Stimulated activated CD4-positive, alpha-beta T cell treated with anti-CD3 and anti-CD28 coated beads, Interleukin-12 subunit alpha, Interleukin-12 subunit beta, amount 100 ng/mL, for 4 hours (primary cell): ENCODE measurements at places on chromosomes 12 and 14.

DNA sequence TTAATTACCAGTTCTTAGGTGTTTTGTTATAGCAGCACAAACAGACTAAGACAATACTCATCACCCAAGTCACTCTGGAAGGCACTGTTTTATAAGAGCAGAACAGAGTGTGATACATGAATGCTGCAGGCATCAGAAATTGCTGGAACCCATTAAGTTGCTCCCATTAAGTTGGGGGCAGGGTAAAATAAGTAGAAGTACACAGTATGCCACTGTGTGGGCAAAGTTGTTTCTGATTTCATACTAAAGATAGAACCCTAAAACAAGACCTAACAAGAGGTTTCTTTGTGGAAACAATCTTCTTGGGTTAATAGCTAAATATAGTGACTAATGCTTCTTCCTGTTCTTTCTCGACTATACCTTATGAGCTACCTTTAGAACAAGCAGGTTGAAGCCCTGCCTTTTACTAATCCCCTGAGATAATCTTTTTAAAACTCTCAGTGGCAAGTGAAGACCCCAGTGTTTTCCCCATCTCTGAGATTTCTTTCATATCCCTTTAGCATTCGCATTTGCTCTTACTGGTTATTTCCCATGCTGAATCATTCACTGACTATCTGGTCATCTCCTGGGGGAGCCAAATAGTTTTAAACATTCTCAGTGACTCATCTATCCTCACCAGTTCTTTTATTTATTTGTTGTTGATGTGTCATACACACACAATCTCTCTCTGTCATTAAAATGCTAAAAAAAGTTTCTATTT lies 52.3 kb downstream of the SOCS2 start:
- no peak for DNase-seq

- no peak for DNase-seq
Measured at GRCh38 chr12:72025524-72025923, 86.9 kb downstream of the TPH2 start.

DNA sequence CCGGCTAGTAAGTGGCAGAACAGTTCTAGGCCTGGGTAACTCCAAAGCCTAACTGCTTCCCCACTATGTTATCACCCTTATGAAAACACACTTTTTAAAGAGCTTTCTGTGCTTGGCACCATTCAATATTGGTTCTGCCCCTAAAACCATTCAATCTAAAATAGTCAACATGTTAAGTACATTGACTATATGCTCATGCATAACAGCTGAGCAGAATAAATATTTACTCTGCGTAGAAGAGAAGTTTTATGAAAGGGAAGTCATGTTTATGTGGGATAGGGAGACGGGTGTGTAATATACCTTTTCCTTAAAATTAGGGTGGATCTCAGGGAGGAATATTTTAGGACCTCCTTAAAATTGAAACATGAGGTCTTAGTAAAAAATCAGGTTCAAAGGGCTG lies 80.5 kb downstream of the SAMD4A start:
- no peak for DNase-seq

- no peak for DNase-seq
Measured at GRCh38 chr14:97709552-97709951, 912.4 kb downstream of the VRK1 start.

GRCh38 chr12:9237286-9237685 lies 29.1 kb upstream of the PZP start:
- DNase-seq, result no peak

DNA sequence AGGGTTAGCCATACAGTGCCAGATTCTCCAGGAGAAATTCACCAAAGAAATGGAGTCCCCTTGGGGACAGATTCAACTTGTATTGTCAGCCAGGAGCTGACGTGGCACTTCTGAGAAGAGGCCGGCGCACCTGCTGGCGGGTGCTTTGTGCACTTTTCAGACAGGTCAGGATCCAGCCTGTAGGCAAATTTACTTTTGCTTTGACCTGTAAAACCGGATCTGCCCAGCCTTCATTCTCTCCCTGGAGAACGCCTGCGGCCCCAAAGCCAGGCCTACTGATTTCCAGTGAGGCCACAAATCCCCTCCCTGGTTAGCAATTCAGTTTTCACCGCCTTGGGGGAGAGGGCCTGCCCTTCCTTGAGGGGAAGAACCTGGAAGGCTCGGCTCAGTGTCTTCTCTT lies 17.4 kb downstream of the P2RX4 start:
- no peak for DNase-seq

GRCh38 chr14:104547998-104548700 lies 31.4 kb upstream of the C14orf180 start:
- no peak for DNase-seq

DNA sequence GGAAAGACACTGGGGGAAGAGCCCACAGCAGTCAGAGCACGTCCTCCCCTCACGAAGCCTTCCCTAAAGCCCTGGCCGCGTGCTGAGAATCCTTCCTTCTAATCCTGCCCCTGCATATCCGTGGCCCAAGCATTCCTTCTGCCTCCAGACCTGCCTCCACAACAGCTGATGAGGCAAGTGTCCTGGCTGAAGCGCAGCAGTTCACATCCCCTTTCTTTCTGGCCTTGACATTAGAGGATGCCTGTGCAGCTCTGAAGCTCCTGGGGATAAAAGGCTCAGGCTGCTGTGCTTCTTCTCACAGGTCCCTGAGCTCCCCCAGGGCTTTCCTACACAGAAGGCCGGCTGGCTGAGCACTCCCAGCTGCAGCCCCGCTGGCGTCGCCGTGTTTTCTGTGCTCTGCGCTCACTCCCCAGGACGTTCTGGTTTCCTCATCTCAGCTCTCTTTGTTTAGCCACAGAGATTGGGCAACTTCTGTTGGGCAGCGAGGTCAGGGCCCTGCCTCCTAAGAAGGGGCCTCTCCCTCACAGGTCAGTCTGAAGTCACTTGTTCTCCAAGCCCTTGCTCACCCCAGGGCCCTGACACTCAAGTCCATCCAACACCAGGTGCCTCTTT lies 45.8 kb downstream of the NINJ2 start:
- no peak for DNase-seq
